ENCODE measurements at places on chromosomes 12 and 14.
A peak's percentile ranks its signal among the peaks of the same experiment; 100 is the strongest.

- no peak for DNase-seq
Observed at GRCh38 chr14:94494085-94494484, 15.2 kb downstream of the SERPINA12 start.

GRCh38 chr14:92443741-92444140, 69.8 kb upstream of the RIN3 start:
- no peak for DNase-seq

GRCh38 chr12:65603438-65604351, 220.6 kb upstream of the HMGA2 start:
- no peak for DNase-seq

DNA sequence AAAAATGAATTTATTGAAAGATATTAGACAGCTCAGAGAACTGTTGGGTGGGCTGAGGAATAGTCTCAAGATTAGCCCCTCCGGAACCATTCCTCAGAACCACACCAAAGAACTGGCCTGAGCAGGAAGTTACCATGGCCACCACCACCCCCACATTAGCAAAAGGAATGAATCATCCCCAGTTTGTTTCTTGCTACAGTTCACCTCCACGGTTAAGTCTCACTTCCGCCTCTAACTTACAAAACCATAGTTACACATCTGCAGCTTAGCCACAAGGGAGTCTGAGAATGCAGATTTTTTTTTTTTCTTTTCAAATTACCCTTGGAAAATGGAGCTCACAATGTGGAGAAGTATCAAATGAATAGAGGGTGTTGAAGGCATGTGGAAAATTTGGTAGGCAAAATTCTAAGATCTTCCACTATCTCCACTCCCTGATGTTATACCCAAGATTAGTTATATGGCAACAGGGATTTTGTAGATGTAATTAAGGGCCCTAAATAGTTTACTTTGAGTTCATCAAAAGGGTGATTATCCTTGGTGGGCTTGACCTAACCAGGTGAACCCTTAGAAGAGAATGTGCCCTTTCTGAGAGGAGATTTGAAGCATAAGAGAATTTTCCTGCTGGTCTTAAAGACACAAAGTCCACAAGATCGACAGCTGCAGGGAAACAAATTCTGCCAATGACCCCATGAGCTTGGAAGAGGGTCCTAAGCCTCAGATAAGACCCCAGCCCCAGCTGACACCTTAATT, 129.8 kb upstream of the KRR1 start:
- peak; percentile 81 for DNase-seq

GRCh38 chr12:115013236-115013981, 329.4 kb upstream of the TBX3 start:
- DNase-seq: peak; percentile 75

- peak; percentile 20 for DNase-seq
Observed at GRCh38 chr14:77883131-77883846, 83.4 kb downstream of the ADCK1 start.

DNA sequence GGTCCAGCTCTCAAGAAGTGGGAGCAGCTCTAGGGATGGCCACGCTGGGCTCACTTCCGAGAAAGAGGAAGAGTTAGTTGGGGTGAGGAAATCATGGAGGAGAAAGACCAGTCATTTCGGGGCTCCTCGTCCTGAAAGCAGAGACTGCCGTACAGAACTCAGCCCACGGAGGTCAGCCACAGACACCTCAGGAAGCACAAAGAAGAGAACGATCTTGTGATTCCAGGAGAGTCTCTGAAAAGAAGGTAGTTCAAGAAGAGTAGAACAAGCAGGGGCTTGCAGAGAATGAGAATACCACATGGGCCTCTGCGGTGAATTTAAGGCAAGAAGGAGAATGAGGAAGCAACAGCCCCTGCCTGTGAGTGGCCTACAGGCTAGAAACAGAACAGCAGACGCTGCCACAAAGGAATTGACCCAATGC, 311.9 kb downstream of the CACNA1C start:
- no peak for DNase-seq

DNA sequence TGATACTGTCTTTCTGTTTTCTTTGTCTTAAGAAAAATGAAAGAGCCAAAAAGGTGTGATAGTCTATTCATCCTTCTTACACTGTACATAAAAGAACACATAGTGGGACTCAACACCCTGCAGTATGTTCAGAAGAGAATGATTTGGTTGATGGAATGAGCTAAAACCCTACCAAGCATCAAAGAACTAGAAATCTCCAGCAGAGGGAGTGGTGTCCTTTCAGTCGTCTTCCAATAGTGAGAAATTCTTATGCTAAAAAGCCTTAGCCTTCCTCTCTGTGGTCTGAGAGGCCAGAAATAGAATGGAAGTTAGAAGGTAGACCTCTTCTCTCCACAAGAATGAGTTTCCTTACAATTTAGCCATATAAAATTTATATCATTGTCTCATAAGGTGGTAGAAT, 393.4 kb upstream of the SEL1L start:
- no peak for DNase-seq

- no peak for DNase-seq
Observed at GRCh38 chr12:114655934-114656749, 27.8 kb downstream of the TBX3 start.

GRCh38 chr12:118187751-118188435, 52.0 kb downstream of the PEBP1 start:
- DNase-seq: peak; percentile 28

DNA sequence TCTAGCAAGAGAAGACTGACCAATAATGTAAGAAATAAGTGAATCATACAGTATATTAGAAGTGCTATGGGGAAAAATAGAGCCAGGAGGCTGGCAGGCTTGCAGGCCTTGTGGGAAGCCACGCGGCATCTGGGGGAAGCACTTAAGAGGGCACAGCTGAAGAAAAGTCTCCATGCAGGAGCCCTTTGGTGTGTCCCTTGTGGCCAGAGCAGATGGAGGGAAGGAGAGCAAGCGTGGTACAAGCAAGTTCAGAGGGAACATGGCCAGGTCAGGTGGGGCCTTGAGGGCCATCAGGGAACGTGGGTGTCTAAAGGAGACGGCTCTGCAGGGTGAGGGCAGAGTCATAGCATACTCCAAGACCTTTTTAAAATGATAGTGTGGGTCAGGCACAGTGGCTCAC, 51.7 kb downstream of the LRRC74A start:
- DNase-seq: no peak

DNA sequence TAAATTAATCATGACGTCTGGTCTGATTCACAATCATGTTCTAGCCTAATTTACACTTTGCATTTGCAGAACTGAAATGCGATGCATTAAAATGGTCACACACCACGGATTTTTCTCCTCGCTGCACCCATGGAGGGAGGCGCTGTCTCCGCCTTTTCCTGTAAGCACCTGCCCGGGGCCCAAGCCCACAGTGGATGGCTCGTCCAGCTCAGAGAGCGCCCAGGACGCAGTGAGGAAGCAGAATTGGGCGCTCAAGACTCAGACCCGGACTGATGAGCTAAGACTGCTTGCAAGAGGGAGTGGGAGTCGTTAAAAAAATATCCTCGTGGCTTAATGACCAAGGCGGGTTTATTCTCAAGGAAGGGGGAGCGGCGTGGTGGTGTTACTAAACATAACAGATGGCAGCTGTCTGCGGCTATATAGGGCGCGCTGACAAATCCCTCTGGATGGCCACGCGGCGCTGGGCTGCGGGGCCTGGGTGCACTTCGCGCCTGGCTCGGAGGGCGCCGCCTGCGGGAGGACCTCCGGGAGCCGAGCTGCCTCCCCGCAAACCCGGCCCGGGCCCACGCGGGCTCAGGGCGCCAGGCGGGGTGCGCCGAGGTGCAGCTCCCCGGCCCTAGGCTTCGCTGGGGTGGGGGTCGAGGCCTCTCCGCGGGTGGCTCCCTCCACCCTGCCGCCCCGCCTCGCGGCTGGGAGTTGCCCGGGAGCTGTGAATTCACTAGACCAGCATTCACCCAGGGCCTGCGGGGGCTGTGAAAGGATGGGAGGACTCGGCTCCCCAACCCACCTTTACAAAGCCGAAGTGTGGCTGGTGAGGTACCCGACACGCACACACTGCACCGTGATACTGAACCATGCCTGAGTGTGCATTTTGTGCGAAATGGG, 78.7 kb downstream of the PPM1A start:
- peak; percentile 77 for DNase-seq

DNA sequence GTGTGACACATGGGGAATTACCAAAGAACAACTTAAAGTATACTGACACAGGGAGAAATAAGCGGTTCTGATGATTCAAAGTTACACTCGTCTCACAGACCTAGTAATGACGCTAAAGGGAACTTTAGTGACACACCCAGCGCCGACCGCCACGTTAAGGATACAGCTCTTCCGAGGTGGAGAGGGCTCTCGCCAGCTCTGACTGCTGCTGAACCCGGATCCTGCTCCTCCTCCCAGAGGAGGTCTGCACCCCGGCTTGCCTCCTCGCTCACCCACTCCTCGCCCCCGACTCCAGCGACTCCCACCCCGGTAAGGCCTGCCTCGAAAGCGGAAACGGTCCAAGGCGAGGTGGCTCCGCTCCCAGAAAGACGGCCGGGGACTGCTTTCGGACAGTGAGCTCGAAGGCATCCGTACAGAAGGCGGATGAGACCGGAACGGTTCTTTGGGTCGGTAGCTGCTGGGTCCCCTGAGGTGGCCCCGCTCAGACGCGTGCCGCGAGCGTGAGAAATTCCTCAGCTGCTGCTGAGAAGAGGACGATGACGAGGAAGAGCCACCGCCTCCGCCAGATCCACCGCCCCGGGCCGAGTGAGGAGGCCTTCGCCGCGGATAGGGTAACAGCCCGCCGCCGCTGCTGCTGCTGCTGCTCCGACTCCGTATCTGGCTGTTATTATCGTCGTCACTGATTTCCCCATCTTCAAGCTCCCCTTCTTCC, 643 bp downstream of the ZFC3H1 start:
- DNase-seq: peak; percentile 13

GRCh38 chr12:14326699-14327098, 38.8 kb upstream of the ATF7IP start:
- no peak for DNase-seq

DNA sequence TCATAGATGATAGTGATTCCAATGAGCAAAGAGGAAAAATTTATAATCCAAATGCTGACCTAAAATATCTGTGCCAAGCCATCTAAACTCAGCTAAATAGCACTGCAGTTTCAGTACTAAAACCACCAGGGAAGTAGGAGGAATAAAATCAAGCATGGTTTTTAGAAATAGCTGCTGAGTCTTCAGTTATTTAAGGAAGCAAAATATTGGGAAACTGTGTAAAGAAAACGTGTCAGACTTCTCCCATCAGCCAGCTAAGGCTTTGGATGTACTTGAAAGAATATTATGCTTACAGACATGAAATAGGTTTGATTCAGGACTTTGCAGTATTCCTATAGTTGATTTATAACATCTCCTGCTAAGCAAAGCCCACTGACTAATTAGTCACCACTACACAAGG, 24.7 kb downstream of the CLEC2D start:
- peak; percentile 13 for DNase-seq

GRCh38 chr12:67161322-67161918, 107.7 kb upstream of the CAND1 start:
- no peak for DNase-seq

DNA sequence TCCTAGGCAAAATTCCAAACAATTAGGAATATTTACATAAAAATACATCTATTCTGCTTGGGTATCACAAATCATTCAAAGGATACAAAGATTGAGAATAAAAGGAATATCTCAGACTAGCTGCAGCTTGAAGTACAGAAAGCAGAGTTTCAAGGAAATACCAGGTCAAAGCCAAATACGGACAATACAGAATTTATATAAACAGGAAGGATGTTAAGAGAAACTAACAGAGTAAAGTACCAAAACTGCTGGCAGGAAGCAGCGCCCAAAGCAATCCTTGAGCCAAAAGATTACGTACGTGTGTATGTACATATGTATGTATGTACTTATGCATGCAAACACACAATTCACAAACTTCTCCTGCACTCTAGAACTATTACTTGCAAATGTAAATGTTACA, 86.6 kb downstream of the PPP1R12A start:
- DNase-seq: no peak

- DNase-seq: no peak
Observed at GRCh38 chr14:95523815-95524448, 7.5 kb upstream of the SYNE3 start.

DNA sequence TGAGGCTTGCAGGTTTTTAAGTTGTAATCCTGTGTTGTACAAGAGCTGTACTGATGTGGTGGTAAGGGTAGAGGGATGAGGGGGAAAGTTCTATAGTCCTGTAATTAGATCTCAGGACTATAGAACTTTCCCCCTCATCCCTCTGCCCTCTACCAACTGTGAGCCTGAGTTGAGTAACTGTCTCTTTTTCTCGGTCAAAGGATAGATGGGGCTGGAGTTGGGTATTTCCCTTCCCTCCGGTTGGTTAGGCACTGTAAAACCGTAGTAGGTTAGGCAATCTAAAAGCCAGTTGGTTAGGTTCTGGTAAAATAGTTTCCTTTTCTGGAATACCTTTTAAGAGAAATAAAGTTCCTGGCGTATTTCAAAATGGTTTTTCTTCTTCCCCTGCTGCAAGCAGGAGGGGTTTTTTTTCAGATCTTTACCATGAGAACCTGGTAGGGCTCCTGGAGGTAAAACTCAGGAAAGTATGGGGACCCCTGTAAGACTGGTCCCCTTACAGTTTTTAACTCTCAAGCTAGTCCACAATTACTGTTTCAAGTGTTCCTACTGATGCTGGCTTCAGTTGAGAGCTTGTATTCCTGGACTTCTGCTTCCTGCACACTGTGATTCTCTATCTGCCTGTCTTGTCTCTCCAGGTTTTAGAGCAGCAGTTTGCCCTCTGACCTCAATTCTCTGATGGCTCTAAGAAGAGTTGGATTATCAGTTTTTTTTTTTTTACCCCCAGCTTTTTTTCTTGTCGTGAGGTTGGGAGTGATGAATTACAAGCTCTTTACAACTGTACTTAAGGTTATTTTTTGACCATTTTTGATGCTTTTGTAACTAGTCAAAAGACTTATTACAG, 58.7 kb downstream of the FUT8 start:
- no peak for DNase-seq

GRCh38 chr14:73764406-73765280, 50.5 kb upstream of the PNMA1 start:
- DNase-seq: peak; percentile 79

DNA sequence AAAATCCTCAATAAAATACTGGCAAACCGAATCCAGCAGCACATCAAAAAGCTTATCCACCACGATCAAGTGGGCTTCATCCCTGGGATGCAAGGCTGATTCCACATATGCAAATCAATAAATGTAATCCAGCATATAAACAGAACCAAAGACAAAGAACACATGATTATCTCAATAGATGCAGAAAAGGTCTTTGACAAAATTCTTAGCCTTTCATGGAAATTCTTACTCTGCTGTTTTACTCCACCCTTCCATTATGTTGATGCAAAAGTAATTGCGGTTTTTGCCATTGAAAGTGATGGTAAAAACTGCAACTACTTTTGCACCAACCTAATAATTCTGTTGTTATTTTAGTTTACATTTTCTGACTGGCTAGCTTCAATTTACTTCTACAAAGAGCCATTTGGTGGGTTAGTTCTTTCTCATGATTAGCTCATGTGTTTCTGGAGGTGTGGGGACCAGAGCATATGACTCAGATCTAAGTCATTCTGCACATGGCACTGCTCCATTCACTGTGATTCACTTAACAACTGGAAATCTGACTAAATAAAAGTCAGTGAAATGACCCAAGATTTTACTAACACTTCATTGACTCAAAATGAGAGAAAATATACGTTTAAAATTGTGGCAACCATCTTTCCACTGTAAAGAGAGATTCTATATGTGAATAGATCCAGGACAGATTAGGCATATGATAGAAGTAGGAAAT, 99.9 kb downstream of the TMTC3 start:
- DNase-seq: no peak

- DNase-seq: no peak
Observed at GRCh38 chr14:28398506-28398905, 368.1 kb upstream of the FOXG1 start.

Measured in spinal cord (tissue), 10 donors.